ENCODE measurements at places on chromosomes 5 and 9.

DNA sequence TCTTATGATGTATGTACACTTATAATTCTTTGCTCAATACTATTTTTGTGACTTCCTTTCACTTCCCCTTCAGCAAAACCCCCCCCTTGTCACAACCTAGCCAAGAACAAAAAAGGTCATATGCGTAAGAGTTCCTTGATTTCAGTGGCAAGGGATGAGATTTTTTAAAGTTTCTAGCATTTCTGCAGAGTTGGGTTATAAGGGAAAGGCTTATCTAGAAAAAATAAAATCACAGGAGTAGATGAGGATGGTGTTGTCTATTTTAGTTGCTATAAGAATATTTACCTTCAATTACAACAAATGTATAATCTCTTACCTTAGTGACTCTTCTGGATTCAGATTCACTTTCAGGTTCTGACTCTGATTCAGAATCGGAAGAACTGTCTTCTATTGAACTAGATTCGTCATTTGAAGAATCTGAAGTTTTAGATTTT is 184.6 kb downstream of the AP3B1 start:
- no peak for DNase-seq

DNA sequence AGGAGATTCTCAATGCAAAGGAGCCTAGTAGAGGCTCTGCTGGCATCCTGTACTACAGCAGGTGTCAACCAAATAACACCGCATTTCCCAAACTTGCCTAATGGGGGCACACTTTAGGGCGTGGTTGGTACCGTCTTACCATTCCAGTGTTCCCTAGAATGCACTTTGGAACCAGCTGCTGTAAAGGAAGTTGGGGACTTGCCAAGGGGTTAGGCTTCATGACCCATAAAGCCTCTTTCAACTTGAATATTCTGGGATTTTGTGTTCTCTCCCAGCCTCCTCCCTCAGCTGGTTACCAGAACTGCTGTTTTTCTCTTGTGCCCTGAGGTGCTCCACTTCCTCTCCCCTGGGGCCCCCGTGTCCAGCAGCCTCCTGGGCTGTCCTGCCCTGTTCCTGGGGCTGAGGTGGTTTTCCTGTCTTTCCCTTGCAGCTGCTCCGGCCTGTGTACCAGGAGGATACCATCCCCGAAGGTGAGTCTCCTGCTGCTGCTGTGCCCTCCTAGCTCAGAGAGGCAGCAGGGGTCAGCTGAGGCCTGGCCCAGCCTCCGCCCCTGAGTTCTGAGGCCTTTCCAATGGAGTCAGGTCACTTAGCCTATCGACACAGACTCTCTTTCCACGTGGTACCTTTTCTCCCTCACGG is 44.7 kb downstream of the RGS3 start:
- DNase-seq: no peak

- DNase-seq: peak; percentile 80
Observed at GRCh38 chr5:80082731-80083100, 47.6 kb downstream of the THBS4 start.

GRCh38 chr9:20508242-20508641 is 114.1 kb downstream of the MLLT3 start:
- DNase-seq: no peak

- DNase-seq: no peak
Observed at GRCh38 chr9:124020520-124021384, 9.2 kb downstream of the LHX2 start.

DNA sequence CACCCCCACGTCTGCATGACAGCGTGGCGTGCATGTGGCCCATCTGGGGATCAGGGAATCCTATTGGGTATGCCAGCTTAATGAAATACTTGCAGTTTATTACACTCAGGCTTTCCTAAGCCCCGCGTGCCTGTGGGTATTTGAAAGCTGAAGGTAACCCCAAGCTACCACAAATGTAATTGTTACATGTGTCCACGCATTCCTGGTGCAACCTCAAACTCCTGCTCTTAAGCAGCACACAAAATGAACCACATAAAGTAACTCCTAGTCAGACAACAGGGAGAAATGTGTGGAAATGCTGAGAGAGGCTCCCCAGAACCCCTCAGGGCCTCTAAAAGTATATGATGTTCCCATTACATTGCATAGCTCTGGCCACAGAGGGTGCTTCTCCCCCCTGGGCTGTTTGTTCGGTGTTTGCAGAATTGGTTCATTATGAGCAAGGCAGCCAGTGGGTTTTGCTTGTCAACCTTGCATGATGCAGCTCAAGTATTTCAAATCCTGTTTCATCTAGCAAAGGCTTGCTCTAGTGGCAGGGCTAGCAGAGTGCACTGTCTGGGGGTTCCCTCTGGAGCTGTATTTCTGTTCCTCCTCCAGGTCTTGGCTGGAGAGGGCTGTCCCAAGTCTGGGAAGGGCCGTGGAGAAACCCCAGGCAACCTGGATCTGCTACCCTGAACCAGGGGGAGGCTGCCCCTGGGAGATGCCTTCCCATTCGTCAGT is 1.8 kb upstream of the DCANP1 start:
- DNase-seq: no peak

GRCh38 chr9:77820293-77820954 is 172.3 kb upstream of the GNA14 start:
- DNase-seq: no peak

DNA sequence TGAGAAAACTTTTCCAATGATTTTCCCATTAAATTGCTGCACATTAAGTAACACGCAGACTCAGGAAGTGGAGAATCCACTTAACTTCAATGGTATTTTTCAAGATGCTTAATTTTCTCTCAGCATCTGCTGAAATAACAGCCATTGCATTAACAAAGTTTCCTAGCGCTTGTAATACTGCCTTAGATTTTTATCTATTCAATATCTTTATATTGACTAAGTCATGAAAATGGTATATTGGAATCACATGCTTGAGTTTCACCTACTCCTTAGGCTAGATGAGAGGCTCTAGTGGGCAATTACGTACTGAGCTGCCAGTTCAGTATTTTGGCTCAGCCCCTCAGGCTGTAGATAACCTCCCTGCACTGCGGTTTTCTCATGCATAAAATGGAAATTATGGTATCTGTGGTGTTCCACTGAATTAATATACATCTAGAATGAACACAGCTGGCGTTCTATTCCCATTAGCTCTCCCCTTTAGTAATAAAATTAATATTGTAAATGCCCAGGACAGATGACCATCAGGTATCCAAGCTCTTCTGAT is 112.9 kb downstream of the MTX3 start:
- DNase-seq: no peak

DNA sequence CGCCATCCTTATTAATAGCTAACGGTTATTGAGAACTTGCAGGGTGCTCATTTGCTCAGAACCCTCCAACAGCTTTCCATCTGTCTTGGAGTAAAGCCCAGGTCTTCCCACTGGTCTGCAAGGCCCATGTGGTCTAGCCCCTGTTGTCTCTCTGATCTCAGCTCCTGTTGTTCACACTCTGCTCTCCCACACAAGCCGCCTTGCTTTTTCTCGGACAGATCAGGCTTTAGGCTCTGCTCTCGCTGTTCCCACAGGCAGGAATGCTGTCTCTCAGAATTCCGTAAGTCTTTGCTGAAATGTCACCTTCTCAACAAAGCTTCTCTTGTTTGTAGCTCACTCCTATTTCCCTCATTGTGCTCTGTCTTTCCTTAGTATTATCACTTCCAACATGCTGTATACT is 34.3 kb downstream of the GPR107 start:
- DNase-seq: no peak

- peak; percentile 48 for DNase-seq
Observed at GRCh38 chr5:177402271-177403043, 2.0 kb upstream of the PFN3 start.

- no peak for DNase-seq
Observed at GRCh38 chr9:19533373-19533772, 124.6 kb downstream of the ACER2 start.

DNA sequence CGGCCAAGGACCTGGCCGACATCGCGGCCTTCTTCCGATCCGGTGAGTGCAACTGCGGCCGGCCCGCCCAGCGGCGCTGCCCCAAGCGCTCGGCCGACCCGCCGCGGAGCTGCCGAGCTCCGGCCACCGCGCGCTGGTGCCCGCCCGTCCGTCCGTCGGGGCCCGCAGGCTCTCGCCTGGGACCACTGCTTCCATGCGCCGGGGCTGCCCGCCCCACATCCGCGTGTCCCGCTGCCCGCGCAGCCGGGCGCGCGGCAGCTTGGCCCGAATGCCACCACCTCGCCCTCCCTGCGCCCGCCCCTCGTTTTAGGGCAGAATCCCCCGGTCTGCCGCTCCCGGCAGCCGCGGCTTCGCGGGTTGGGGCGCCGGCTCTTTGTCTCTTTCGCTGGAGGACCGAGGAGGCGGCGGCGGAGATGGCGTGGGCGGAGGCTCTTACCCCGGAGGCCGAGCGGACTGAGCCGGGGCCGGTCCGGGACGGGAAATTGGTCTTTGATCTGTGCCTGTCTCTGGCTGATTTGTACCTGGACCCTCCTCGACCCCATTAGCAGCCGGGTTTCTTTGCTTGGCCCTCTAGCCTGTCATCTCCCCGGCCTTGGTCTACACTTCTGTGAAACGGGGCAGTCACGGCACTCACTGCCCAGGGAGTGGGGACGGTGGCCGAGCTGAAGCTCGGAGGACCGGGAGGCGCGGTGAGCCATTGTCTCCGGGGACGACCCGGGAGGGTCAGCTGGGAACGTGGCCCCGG is 871 bp downstream of the TRIO start:
- DNase-seq: peak; percentile 32

Measured in breast epithelium (tissue), 4 donors.